DND-41 (cell line): ENCODE measurements at places on chromosomes 6 and 20.

- DNase-seq = no peak
- no peak overlapping the region for H3K4me3 ChIP-seq
- peaks cover 81% of the 10 kb centered on the region for H3K36me3 ChIP-seq
- H3K27me3 ChIP-seq = no peaks in the 10 kb centered on the region
- no peak overlapping the region for H3K27ac ChIP-seq
- no peaks in the 10 kb centered on the region for H3K4me1 ChIP-seq
Measured at GRCh38 chr6:105374010-105374420, 28.9 kb downstream of the PREP start.

- no peaks in the 10 kb centered on the region for H3K36me3 ChIP-seq
- no peak overlapping the region for H3K27ac ChIP-seq
- DNase-seq = no peak
- H3K4me1 ChIP-seq = no peaks in the 10 kb centered on the region
- H3K4me3 ChIP-seq = no peak overlapping the region
Measured at GRCh38 chr6:138211048-138211581, 7.2 kb downstream of the PBOV1 start.

DNA sequence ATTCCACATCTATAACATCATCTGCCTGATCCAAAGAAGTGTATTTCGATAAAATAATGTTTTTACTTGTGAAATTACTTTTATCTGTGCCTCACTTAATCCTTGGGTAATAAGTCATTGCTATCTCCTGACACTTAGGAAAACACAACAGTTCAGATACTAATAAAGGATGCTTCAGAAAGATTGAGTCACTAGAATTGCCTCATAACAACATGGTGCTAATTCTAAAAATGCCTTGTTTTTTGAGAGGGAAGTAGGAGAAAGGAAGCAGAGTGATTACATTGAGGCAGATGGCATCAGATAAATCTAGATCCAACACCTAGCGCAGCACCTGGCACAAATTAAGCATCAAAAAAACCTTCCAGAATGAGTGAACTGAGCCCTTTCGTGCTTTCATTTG lies 69.0 kb downstream of the NCOA7 start:
- H3K27ac ChIP-seq = no peak overlapping the region
- peaks cover 10% of the 10 kb centered on the region for H3K36me3 ChIP-seq
- H3K4me3 ChIP-seq = no peak overlapping the region
- no peaks in the 10 kb centered on the region for H3K4me1 ChIP-seq

- no peaks in the 10 kb centered on the region for H3K36me3 ChIP-seq
- no peak for DNase-seq
- no peak overlapping the region for H3K27ac ChIP-seq
- H3K27me3 ChIP-seq = peaks cover 14% of the 10 kb centered on the region
Measured at GRCh38 chr6:134724771-134725340, 225.0 kb downstream of the ALDH8A1 start.

- peaks cover 54% of the 10 kb centered on the region for H3K4me1 ChIP-seq
- no peak overlapping the region for H3K27ac ChIP-seq
- no peaks in the 10 kb centered on the region for H3K36me3 ChIP-seq
- H3K27me3 ChIP-seq = no peaks in the 10 kb centered on the region
Measured at GRCh38 chr6:52395969-52396368, 24.2 kb upstream of the EFHC1 start.

DNA sequence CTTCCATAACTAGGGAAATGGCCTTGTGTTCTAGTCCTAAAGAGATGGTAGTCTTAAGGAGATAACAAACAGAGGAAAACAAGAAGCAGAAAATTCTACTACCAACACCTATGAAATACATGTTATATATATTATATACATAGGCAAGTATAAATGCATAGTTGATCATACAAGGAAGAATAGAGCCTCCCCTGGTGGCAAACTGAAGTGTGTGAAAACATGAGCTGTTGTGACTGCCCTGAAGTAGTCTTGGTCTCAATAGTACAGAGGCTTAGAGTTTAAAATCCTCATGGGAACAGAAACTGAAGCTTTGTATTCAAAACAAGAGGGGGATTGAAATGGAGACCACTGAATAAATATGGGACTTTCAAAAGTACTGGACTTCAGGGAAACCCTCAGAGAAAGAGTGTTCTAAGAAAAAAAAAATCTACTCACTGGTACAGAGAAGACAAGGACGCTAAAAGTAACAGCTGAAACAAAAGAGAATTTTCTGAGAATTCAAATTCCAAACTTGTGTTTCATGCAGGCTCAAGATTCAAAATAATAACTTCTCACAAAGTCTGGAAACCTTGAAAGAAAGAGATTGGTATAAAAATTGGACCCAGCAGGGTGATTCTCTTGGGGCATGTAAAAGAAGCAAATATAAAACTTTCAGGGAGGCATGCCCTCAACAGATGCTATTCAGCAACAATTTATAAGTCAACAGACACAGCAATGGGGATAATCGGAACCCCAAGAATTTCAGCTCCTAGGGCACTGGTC lies 59.7 kb upstream of the SAMD3 start:
- H3K36me3 ChIP-seq = no peaks in the 10 kb centered on the region
- no peaks in the 10 kb centered on the region for H3K4me1 ChIP-seq
- no peak for DNase-seq
